ENCODE measurements at places on chromosomes 2 and 18.

DNA sequence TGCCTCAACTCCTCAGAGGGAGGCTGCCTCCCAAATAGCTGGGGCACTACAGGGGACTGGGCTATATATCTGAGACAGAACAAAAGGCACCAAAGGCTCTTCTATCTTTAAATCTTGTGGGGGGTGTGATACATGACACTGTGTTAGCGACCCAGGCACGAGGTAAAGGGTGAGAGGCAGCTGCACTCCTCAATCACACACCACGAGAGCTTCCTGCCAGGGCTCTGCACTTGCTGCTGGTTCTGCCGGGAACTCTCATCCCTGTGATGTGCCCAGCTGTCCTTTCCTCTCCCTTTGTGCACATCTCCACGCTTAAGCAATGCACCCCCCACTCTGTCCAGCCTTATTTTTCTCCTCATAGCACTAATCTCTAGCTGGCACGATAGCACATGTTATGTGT is 32.4 kb downstream of the NPC1 start:
- no peak for DNase-seq

DNA sequence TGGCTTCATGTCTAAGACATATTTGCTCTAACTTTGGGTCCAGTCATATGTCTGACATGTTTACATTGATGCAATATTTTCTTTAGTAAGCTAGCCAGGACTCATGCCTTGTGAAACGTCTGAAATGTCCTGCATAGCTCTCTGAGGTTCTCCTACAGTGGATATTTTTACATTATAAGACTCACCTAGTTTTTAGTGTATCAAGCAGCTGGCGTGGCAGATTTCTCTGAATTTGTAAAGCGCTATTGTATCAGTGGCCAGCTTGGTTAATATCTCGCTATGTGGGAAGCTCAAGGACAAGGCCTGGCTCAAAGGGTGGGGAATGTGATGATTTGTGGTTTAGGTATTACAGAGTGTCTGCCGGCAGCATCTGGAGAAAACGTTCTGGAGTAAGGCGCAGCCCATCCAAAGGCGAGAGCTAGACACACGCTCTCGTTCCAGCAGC is 164.3 kb downstream of the LTBP1 start:
- DNase-seq, result no peak

DNA sequence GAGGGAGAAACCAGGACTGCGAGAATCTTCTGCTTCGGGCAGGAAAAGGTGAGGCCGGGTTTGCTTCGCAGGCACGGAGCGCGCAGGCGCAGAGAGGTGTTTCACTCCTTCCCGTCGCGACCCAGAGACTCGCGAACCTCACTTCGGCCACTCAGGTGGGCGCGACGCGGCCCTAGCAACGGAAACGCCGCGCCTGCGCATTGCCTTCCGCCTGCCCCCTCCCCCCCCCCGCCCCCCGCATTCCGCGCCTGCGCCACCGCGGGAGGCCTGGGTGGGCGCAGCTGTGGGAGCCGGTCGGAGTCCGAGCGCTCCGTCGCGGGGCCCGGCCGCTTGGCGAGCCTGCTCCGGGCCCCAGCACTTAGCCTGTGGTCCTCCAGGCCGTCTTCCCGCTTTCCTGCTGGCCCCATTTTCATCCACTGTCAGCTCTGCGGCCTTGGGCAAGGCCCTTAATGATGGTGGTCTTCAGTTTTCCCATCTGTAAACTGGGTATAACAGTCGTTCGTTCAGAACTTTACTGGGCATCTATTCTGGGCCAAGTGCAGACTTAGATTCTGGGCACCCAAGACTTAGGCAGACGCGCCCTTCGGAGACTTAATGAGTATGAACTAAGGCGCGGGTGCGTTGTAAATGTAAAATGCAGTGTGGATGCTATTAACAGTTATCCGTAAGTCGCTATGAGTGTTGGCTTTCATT is 62.1 kb upstream of the ACKR3 start:
- DNase-seq, result no peak

GRCh38 chr2:240506406-240507059 is 51.3 kb downstream of the ANKMY1 start:
- DNase-seq, result no peak

- no peak for DNase-seq
These were observed 17.1 kb upstream of the B3GNT2 start for GRCh38 chr2:62178741-62179271.

GRCh38 chr2:86309966-86310365 is 27.5 kb downstream of the REEP1 start:
- no peak for DNase-seq

DNA sequence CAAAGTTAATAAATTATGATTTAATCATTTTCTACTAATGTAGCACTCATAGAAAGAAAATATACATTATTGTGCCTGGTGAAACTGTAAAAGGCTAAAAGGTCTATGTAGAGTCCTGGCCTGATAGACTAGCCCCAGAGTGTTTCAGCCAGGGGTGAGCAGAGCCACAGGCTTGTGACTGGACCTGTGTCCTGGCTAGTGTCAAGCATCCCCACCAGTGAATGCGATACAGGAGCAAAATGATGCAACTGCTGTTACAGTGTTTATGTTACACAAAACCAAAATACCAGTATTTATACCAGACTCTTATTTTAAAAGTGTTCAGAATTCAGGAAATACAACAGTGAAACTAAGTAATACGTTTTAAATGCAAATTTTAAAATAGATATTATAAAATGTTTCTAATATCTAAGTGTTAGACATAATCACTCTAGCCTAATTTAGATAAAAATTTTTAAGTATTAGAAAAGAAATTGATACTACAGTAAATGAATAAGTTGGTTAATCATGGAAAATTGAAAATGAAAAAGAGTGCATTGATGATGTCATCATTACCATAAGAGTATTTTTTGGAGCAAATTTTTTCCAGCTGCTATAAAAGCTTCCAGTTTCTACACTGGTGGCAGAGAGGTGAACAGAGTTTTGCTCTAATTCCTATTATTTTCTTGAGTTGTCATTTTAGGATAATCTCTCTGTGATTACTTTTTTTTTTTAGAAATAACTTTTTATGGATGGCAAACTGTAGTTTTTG is 6.2 kb upstream of the TSPYL6 start:
- no peak for DNase-seq

DNA sequence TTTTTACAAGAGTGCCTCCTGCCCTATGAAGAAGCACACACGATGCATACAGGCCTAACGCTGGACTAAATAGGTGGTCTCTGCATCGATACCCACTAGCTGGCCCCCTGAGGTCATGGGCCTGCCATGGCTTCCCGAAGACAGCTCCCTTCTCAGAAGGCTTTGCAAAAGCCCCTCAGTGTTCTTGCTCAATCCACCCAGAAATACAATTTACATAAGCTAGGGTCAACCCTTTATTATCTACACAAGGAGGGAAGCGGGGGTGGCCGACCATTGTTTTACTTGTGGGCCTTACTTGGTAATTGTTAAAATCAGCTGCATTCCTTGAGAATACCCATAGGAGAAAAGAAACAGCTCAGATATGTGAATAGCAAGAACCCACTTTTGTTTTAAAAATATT is 28.5 kb downstream of the UXS1 start:
- DNase-seq, result no peak

DNA sequence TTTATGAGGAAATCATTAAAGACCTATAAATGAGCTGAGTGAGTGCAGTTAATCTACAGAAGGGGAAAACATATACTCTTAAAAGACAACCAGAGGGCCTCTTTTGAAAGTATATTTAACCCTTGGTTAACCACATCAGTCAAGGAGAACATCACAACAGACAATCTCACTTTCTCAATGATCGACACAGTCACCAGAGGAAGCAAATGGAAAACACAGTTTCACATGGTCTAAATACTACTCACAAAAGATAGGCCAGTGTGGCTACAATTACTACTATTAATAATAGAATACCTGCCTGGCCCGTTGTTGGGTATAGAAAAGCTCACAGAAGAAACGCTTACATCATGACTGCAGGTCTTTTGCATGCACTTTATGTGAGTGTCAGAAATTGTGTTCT is 426.2 kb downstream of the NCKAP5 start:
- no peak for DNase-seq

DNA sequence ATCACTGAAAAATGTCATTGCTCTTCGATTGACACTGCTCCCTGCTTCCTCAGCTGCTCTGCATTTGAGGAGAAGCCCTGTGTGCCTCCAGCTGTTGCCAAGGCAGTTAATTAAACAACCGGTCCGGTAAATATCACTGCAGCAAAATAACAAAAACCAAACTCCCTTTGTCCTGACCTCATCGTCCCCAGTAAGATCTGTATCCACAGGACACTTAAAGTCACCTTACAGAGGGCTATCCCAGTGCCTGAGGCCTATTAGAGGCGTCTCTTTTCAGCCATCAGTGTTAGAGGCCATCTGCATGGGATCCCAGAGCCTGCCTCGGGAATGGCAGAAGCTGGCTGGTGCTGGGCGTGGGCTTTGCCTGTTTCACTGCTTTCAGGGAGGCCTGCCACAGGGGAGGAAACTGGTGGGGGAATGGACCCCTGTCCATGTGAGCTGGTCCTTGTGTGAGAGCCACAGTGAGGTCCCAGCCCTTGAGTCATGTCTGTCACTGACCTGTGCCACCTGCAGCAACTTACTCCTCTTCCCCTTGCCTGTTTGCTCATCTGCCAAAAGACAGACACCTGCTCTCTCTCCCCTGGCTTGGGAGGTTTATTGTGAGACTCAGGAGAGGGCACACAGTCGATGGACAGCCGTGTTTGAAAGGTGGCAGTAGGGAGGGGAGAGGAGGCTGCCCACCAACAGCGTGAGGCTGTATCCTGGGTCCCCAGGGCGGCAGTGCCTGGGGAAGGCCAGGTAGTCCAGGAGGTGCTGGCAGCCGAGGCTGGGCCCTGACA is 117.7 kb upstream of the MCFD2 start:
- DNase-seq, result no peak

DNA sequence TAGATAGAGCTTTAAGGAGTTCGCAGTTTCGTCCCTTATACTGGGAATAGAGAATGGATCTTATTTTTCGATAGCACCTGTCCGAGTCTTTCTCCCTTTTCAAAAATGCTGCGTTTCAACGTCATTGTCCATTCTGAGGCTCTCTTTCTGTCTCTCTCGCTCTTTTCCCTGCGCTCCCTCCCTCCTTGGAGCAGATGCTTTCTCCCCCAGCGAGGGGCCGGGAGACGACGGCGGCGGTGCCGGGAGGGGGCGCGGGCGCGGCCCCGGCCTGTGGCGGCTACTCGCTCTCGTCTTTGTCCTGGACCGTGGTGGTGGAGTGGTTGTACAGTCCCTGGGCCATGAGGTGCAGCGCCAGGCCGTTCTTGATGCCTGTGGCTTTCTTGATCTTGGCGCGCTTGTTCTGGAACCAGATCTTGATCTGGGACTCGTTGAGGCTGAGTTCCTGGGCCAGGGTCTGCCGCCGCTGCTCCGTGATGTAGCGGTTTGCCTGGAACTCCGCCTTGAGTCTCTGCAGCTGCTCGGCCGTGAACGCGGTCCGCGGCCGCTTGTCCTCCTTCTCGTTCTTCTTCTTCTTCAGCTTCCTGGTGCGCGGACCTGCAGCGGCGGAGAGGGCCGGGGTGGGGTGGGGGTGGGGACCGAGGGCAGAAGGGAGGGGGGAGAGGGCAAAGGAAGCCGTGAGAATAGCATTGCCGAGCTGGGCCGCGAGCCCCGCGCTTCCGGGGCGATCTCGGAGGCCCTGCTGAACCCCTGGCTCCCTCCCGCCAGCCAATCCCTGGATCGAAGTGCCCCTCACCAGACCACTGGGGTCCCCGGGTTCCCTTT is 4.6 kb downstream of the EN1 start:
- DNase-seq, result no peak
